Hematopoietic multipotent progenitor cell treated with erythropoietin and hydrocortisone succinate and interleukin-3 and kit ligand, for 4 days (in vitro differentiated cells): ENCODE measurements at places on chromosomes 16 and 17.

DNA sequence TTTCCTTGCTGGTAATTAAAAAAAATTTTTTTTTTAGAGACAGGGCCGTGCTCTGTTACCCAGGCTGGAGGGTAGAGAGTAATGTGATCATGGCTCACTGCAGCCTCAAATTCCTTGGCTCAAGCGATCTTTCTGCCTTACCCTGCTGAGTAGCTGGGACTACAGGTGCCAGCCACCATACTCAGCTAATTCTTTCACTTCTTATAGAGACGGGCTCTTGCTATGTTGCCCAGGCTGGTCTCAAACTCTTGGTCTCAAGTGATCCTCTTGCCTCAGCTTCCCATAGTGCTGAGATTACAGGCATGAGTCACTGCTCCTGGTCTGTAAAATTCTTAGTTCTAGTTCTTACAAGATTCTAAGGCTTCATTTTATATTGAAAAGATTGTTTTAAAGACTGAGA, 11.1 kb downstream of the SMIM36 start:
- no peak for DNase-seq

DNA sequence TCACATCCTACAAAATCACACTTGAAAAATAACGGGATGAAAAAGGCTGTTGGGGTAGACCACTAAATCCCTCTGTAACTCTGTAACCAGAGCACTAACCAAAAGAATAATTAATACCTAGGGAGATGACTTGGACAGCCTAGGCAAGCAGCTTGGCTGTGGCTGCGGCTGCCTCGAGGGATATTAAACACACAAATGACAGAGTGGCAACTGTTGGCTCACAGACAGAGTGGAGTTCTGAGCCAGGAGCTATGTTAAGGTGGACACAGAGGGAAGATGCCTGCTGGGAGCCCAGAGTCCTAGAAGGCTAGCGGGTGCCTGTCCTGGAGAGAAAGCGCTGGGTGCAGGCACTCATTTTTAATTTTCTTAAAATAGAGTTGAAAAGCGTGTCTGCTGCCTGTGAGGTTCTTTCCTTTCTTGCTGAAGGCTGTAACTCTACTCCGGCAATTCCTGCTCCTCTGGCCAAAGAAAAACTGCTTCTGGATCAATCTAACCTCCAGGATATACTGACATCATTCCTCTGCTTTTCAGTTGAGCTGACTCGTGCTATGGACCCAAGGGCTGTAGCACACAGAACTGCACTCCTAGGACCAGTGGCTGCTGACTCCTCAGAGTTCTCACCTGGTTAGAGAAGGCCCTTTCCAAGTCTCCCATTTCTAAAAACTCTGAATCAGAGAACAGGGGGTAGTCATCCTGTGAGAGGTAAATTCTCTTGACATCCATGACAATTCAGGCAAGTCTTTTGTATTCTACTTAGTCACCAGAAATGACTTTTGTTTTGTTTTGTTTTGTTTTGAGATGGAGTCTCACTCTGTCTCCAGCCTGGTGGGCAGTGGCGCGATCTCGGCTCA, 147.9 kb downstream of the STX8 start:
- no peak for DNase-seq

- DNase-seq: no peak
Observed at GRCh38 chr17:5563456-5563855, 20.9 kb downstream of the NLRP1 start.

DNA sequence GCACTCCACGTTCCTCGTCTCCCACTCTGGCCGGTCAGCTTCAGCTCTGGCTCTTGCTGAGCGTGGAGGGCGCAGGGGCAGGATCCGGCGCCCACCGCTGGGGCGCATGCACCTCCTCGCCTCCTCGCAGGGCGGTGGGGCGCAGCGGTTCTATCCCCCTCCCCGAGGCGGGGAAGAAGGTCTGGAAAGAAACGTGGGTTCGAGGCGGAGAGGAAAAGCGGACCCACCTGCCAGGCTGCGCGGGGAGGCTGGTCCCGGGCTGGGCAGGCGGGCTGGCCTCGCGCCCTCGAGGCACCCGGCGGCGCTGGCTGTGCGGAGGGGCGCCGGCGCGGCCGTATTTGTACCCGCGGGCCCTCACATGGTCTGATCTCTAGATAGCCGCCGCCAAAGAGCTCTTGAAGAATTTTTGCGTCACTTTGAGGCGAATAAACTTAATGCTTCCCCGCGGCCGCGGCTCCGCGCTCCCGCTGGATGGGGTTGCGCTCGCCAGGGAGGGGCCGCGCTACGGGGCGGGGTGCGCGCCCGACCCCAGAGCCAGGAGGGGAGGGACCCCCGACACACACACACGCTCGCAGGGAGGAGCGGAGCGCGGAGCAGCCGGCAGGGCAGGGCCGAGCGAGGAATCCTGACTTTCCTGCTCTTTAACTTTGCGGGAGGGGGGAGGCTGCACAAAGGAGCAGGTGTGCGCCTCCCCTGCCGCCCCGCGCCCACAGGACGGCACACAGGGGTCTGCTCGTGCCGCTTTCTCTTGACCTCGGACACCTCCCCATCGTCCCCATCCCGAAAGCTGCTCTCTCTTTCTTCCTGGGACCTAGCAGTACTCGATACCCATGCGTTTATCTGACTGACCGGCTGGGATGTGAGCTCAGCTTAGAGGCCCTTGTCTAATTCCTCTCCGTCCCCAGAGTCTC, at the start of gene SLC6A4:
Gene SLC6A4, minus strand, starts transcription at position 312 of the 911 bp plus-strand sequence. CDS start 13,739 bp downstream, outside the sequence.
- DNase-seq: peak; percentile 69

DNA sequence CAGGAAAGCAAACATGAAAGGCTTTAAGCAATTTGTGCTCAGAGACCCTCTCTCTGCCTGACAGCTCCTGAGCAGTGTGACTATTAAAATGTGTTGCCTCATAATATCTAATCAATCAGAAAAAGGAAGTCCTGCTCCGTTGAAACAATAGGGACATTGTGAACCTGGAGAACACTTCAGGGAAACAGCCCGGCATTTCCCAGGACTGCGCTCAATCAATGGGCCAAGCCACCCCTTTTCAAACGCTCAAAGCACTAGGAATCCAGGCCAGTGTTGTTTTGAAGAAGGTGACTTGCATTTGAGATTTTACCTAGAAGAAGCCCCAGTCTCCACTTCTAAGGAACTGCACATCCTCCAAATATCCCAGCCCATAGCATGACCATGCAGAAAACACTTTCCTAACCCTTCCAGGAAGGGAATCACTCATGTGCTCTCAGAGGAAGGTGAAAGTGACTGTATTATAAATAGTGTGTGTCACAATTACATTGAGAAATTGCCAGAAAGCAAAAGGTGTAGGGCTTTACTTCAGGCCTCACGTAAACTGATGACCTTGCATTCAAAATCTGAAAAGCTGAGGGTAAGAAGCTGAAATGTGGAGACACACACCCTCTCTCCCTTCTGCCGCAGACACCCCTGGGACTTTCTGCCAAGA, 19.4 kb downstream of the CDRT4 start:
- no peak for DNase-seq

DNA sequence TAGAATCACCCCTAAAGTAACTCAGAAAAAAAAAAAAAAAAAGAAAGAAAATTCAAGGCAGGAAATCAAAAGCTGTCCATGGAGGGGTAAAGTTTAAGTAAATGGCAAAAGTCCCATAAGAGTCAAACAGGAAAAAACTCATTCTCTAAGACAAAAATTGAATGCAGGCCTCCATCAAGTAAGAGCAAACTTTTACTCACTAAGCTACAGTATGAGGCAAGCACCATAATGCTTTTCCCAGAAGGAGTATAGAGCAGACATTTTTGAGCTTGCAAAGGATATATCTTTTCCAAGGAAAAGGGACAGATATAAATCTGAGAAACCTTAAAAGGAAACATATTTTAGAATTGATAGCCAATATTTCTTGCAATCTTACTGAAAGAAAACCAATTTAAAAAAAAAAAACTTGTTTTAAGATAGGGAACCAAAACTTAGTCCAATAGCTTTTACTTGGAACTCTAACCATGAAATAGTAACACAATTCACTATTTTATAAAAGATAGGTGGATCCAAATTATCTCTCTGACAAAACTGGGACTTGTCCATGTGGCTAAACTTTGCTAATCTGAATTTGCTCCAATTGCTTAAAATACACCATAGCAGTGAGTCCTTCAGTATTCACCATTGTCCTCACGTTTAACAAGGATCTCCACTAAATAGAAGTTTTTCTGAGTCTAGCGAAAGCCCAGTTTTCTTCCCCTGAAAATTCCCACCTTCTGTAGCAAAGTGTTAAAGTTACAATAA, 99.8 kb downstream of the CDH11 start:
- DNase-seq: no peak

- no peak for DNase-seq
Observed at GRCh38 chr16:83532634-83533033, 275.1 kb upstream of the HSBP1 start.

- no peak for DNase-seq
Observed at GRCh38 chr17:65442250-65442649, 119.2 kb downstream of the AXIN2 start.

DNA sequence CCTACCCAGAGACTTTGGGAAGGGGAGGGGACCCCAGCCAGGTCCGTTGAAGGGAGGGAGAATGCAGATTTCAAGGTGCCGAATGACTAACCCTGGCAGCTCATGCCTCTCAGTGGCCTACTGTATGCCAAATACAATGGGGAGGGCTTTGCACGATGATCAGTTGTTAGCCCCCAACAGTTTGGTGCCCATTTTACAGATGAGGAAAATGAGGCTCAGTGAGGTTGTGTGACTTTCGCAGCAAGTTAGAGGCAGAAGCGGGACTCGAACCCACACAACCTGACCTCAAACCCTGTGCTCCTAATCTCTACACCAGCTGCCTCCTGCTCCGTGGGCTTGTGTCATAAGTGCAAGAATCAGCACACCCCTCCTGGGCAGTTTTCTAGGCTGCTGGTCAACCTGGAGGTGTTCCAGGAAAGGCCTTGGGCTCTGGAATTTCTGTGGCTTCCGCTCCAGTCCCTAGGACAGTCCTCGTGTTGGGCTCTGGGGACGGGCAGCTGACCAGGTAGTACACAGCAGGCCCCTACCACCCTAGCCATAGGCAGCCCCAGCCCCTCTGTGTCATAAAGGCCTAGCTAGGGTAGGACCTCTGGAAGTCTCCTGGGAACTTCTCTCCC, 11.9 kb upstream of the NAGPA start:
- no peak for DNase-seq

- no peak for DNase-seq
Observed at GRCh38 chr17:56325313-56326000, 172.2 kb downstream of the ANKFN1 start.

- DNase-seq: peak; percentile 13
Observed at GRCh38 chr16:72877374-72878028, 170.4 kb downstream of the ZFHX3 start.

GRCh38 chr16:80816356-80816755, 12.0 kb upstream of the CDYL2 start:
- DNase-seq: no peak

DNA sequence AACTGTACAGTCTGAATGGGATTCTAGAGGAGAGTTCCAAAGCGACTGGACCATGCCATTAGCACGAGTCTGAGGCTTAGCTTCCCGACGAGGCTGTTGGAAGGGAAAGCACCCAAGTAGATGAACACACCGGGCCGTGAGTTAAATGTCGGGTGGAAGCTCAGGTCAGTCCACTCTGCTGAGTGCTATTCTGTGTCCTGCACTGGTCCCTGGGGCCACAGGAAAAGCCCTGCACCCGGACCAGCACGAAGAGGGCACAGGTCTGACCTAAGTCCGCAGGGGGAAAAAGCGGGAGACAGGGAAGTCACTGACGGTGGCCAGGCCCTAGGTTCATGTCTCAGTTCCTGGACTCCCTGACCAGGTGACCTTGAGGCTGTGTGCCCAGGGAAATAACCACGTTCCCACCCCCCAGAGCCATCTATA, 44.1 kb upstream of the RBFOX3 start:
- no peak for DNase-seq

GRCh38 chr17:78970834-78971755, 8.6 kb downstream of the LGALS3BP start:
- peak; percentile 87 for DNase-seq

GRCh38 chr17:48755356-48755755, 26.8 kb upstream of the HOXB13 start:
- peak; percentile 35 for DNase-seq

DNA sequence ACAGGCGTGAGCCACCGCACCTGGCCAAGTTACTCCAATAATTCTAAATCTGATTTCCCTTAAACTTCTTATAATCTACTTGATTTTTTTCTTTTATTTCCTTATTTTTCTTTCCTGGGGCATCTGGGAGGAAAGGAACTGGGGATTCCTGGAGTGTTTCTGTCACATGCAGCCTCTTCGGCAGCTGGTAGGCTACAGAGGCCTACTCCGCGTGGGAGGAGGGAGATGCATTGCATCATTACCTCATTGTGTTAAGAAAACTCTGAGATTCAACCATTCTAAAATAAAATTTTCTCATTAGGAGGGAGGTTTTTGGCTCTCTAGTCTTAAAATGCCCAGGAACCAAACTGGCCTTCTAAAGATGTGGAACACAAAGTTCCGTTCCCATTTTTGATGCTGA, 64.0 kb downstream of the SOX9 start:
- no peak for DNase-seq

- peak; percentile 41 for DNase-seq
Observed at GRCh38 chr16:47029724-47030123, 56.2 kb upstream of the DNAJA2 start.

- peak; percentile 90 for DNase-seq
Observed at GRCh38 chr17:81711814-81712467, at the start of gene SLC25A10. Gene SLC25A10 (plus strand): TSS chr17:81712284. CDS start chr17:81712427, 143 bp downstream.

DNA sequence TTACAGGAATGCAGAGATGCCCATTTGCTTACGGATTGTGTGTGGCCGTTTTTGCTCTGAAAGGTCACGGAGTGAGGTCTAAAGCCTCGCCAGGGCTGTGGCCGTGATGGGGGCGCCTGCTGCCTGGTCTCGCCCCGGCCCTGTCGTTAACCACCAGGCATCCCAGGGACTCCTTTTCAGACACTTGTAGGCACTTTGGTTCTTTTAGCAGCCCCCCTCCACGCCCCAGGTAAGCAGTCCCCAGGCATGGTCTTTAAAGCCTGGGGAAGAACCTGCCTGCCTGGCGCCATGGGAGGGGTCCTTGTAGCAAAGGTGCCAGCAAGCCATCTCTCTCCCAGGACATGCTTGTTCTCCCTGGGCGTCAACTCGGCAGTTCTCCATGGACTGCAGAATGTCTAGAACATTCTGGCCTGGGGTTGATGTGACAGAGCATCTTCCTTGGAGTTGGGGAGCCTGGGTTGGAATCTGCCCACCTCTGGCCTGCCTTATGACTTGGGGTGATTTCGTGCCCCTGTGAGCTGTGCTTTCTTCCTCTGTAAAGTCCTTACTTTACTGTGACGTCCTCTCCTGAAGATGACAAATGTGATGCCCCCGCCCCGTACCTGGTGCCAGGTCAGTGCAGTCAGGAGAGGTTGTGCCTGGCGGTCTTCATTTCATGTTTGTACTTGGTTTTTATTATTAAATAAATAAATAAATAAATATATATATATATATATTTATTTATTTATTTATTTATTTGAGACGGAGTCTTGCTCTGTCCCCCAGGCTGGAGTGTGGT, 5.4 kb downstream of the KCTD5 start:
- DNase-seq: no peak

DNA sequence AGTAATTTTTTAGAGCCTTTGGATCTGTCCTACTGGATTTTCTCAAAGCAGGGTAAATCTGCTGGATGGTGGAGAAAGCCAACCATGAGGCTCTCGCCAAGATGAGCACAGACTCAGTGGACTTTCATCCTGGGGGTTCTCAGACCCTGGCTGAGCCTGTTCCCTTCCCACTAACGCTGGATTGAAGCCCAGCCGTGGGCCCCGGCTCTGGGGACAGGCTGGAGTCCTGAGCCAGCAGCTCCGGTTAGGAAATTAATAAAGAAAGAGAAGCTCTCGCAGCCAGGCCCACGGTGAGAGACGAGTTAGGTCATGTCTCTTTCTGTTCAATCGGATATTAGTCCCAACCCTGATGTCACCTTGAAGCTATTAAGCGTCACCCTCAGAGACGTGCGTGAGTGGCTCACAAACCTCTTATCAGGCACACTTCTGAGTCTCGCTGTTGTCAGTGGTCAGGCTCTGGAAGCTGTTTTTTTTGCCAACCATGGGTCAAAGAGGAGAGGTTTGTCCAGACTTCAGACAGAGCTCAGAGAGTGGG, 27.1 kb downstream of the MEOX1 start:
- no peak for DNase-seq
